DND-41 (cell line): ENCODE measurements at places on chromosomes 7 and 10.
A peak's percentile ranks its signal among the peaks of the same experiment; 100 is the strongest.

DNA sequence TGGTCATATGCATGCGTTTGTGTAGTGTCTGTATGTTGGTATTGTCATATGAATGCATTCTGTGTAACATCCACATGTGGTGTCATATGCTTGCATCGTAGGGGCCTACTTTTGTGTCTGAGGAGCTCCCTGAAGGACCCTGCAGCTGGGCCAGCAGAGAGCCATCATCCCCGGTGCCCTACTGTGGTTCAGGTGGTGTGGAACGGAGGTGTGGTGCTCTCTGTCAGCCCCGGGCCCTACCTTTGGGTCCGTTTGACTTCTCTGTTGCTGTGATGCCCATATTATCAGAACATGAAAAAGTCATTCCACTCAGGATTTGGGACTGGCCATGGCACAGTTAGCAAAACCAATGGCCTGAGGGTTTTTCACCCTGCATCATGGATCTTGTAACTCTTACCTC is 217.9 kb downstream of the ADARB2 start:
- no peak for DNase-seq

DNA sequence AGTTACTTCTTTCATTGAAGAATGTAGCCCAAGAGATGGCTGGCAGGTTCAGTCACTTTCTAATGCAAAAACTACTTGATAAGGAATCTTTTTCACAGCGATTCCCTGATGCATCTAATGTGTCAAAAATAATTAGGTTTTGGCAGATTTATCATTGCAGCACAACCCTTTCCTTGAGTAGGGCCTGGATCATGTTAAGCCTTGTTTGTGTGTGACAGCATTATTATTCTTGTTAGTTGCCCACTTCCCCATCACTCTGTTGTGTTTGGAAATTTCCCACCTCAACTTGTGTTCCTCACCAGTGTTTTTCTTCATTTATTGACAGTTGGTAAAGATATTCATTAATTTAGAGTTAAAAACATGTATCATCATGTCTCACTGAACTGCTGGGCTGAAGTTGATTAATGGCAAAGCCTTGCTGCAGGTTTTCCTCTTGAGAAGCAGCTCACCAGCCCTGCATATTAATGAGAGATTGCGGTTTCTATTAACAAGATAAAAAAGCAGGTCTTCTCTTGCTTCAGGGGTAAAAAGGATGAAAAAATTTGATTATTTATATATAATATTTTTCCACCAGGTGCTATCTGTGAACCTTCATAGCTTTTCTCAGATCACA is 233.3 kb upstream of the MDFIC start:
- DNase-seq = no peak

- no peak for DNase-seq
Observed at GRCh38 chr10:12509794-12510100, 160.4 kb downstream of the CAMK1D start.

- no peak for DNase-seq
Observed at GRCh38 chr7:32283546-32283945, 206.6 kb downstream of the LSM5 start.

DNA sequence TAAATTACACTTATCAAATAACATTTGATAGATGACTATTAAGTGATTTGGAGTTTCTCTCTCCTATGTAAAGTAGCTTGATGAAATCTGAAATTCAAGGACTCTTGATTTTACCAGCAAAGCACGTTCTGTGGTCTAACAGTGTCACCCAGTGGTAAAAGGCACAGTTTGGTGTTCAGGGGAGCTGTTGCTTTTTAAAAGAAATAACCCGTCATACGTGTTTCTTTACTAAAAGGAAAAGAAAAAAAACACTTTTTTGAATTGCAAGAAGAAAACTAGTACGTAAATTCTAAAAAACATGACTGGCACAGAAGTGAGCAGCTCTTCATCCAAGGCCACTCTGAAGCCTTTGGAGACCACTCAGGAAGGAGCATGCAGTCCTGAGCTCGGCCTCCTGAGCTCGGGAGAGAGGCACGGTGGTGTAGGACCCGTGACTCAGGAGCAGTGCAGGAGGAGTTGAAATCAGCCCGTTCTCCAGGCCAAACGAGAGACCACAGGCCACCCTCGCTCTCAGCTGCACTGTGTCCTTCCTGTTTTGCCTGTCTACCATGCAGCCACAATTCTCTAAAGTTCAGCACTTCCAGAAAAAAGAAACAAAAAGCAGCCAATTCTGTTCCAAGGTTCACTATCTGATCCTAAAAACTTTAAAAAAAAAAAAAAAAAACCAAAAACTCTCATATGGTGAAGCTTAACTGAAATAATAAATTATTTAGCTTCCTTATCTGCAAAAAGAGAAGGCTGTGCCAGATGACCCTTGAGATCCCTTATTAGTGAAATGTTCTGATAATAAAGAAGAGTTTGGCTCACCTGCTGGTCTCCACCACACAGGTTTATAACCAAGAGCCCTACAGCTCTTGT is 212.6 kb upstream of the FRMD4A start:
- peak; percentile 17 for DNase-seq

- no peak for DNase-seq
Observed at GRCh38 chr7:38855386-38855785, 53.6 kb downstream of the VPS41 start.

DNA sequence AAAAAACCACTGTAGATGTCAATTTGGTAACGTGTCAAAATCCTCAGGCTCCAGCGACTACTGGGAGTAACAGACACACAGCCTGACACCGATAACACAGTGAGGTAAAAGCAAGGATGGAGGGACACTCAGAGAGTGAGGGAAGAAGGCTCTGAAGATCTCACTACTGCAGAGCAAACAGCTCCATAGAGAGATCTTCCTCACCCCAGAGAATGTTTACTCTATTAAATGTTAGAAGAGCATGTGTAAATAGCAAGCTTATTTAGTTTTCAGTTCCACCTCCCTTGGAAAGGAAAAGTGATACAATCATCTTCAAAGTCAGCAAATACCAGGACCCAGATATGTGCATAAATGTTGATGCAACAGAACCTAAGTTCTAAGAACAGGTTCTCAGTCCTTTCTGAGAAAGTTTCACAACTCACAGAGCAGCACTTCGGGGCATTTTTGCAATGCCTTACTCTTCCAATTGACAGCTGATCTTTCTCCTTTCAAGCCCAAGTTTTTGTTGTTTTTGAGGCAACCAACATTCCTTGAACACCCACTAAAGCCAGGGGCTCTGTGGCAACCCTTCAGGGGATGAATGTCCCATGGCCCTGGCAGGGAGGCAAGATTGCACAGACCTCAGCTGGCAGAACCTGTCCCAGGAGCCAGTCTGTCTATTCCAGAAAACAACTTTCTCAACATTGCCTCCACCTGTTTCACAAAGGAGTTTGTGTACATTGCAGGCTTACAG is 177.4 kb downstream of the SFMBT2 start:
- no peak for DNase-seq

- DNase-seq = no peak
Observed at GRCh38 chr10:12121673-12122072, 7.8 kb upstream of the SEC61A2 start.

- DNase-seq = peak; percentile 61
Observed at GRCh38 chr7:98133181-98133580, 26.5 kb downstream of the LMTK2 start.
